ENCODE measurements at places on chromosomes 1 and 21.

- DNase-seq = no peak
Observed at GRCh38 chr1:31396633-31397351, 16.2 kb upstream of the SERINC2 start.

- no peak for DNase-seq
Observed at GRCh38 chr1:198734323-198735008, 95.6 kb downstream of the PTPRC start.

GRCh38 chr1:51715369-51715768, 98.5 kb downstream of the OSBPL9 start:
- DNase-seq = no peak

GRCh38 chr1:30263888-30264671, 459.3 kb downstream of the MATN1 start:
- no peak for DNase-seq

GRCh38 chr21:24590261-24590660, 1017.0 kb downstream of the MRPL39 start:
- DNase-seq = no peak

DNA sequence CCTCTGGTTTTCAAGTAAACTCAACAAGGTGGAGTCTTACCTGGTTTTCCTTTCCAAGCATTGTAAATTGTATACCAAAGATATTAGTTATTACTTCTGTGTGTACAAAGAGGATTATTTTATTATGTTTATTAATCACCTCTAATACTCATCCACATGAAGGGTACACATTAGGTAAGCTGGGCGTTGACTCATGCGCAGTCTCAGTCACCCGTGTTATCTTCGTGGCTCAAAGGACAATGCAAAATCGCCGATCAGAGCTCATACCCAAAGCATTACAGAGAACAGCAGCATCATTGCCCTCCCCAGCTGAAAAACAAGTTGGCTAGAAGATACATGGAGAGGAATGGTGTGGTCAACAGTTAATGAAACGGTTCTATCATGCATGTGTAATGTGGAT, 148.7 kb downstream of the NR5A2 start:
- DNase-seq = no peak

DNA sequence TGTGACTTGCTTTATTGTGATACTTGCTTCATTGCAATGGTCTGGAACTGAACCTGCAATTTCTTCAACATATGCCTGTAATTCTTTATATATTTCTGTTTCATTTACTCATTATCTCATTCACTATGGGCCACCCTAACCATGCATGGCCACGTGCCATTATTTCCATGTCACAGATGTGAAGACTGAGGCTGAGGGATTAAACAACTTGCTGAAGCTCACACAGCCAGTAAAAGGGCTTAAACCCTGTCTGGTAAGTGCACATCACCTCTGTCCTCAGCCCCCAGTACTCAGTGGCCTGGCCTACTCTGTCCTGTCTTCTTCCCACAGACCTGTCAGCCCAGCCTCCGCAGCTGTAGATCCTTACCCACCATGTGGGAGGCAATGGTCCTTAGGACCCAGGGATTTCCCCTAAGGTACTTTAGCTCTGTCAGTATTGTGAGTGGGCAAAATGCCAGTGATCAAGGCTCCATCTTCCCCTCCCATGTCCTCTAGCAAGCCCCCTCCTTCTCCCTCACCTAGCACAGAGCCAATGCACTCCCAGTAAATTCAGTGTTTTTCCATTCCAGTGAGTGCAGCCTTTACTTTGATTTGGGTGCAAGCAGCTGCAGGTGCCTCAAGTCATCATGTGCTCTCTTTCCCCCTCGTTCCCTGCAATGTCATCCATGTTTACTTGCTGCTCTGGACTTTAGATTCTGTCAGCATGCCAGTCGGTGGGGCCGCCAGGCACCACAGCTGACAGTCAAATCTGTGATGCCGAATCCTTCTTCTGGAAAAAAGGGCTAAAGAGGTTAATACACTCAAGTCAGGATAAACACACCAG, 228.2 kb upstream of the PROX1 start:
- DNase-seq = no peak

GRCh38 chr21:45969921-45970673, 11.5 kb upstream of the COL6A1 start:
- no peak for DNase-seq

DNA sequence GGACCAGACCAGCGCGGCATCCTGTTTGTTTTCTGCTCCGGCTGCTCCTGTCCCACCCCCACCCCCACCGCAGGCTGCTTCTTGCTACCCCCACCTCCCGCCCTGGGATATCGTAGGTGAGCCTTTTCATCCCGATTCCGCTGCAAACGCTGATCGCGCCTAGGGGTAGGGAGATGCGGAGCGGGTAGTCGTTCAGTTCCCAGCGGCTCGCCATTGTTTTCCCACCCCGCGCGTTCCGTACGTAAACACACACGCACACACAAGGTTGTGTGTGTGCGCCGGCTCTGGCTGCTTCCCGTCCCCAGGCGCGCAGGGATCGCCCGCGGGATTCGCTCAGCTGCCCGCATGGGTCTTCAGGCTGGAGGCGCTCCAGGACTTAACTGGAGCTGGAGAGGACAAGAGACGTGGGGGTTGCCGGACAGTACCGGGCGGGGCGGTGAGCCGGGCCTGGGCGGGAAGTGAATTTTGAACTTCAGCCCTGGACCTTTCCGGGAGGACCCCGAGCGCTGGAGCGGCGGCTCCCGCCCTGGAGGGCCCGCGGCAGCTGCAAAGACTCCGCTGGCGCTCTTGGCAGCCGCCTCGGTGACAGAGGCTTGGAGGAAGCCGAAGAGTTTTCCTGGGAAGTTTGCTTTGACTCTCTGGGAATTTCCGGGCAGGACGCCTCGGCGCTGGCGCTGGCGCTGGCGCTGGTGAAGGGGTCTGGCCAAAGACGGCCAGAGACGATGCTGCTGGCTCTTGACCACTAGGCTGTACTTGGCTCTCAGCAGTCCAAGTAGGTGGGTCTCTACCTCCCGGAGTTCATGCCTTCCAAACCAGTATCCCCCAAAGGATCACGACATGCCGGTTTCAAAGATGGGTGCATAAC, 1.6 kb downstream of the SOX13 start:
- DNase-seq = no peak

DNA sequence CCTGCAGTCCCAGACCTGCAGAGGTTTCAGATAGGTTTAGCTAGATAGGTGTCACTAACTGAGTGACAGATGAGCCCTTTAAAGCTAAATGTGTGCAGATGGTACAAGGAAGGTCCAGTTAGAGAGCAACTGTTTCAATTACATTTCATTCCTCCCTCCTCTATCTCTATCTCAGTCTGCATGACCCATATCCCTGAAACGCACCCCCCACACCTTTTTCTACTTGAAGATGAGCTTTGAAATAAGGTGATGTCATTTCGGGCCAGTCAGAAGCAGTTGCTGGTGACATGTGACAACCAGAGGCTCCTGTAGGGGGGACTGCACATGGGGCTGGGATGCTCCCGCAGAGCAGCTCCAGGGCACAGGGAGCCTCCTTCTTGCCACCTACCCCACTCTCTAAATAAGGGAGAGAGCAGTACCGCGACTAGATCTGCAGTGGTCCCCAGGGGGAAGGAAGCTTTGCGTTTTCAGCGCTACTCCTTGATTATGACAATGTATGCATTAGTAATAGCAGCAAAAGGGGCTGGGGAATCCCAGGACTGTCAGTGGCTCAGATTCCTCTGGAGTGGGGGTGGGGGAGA, 4.3 kb downstream of the ATP8B2 start:
- DNase-seq = peak; percentile 51

- no peak for DNase-seq
Observed at GRCh38 chr1:41502912-41503311, 18.4 kb upstream of the EDN2 start.

- no peak for DNase-seq
Observed at GRCh38 chr1:87684713-87685205, 356.1 kb downstream of the LMO4 start.

DNA sequence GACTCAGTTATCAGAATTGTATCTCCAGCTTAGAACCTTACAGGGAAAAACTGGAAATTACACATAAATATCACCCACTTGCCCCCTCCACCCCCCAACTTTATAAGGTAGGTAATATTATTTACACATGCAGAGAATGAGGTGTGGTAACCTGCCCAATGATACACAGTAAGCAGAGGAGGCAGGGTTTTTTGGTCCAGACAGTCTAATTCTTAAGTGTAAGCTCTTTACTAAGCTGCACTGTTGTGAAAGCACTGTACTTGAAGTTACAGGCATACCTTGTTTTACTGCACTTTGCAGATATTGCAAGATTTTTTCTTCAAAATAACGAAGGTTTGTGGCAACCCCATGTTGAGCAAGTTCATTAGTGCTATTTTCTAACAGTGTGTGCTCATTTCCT, 24.8 kb upstream of the MYOCOS start:
- DNase-seq = no peak

- DNase-seq = no peak
Observed at GRCh38 chr21:43027846-43028731, 47.5 kb downstream of the CBS start.

DNA sequence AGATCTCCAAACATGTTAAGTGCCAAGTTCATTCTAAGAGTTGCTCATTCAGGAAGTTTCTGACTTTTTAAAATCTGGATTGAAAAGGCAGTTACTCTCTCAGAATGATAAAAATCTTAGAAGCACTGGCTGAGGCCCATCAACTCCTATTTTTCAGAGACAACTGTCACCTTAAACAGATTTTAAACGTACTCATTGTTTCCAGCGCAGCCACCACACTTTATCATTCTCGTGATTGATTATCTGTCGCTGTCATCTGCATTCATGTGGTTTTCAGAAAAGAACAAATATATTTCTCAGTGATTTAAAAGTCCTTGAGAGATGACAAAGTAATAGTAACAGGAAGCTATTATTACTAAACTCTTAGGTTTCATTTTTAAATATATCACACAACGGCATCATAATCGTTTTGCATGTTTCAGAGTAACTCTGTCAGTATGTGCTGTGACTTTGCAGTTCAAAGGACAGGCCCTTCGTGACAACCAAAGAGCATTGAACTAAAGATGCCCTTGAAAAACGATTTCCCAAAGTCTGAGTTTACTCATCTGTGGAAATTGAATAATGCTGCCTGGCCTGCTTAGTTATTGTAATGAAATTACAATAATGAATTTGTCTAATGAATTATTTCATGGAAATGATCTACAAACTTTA, 14.9 kb upstream of the KCNK1 start:
- DNase-seq = peak; percentile 52

DNA sequence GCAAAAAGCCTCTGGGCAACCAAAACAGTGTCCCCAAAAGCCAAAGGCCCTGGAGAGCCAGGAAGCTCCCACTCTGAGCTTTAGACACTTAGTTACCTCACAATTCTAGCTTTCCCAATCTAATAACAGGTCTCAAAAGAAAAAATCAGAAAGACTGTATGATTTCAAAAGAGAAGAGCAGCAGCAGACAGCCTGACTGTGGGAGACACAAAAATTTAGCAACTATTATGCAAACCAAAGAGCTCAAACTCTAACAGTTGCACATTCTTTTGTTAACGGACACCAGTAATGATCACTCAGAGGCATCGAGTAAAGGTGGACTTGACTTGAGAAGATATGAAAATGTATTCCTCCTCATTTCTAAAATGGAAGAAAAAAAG, 160.1 kb downstream of the SLC45A1 start:
- no peak for DNase-seq

GRCh38 chr1:187977298-187977697, 1148.5 kb downstream of the PLA2G4A start:
- no peak for DNase-seq

GRCh38 chr21:31928656-31929055, 55.8 kb downstream of the HUNK start:
- DNase-seq = no peak

- DNase-seq = no peak
Observed at GRCh38 chr1:17372955-17373354, 959 bp downstream of the PADI6 start.

DNA sequence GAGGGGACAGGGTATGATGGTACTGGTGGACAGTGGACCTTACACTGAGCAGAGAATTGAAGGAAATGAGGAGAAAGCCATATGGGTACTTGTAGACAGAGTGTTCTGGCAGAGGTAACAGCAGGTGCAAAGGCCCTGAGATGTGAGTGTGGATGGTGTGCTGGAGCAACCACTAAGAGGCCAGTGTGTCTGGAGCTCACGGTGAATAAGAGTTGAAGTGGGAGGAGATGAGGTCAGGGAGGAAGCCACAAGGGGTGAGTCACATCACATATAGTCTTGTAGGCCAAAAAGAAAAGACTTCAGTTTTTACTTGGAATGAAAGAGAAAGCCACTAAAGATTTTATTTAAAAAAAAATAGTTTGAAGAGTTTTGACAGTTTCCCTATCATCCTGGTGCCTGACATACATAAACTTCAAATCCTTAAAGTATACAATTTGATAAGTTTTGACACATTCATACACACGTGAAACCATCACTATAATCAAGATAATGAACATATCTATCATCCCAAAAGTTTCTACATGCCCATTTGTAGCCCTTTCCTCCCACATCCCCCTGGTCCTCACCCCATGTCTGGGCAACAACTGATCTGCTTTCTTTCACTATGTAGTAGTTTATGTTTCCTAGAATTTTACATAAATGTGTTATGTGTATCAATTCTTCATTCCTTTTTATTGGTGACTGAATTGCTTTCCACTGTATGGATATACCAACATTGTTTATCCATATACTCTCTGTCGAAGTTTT, 148.4 kb downstream of the GPATCH2 start:
- peak; percentile 72 for DNase-seq

DNA sequence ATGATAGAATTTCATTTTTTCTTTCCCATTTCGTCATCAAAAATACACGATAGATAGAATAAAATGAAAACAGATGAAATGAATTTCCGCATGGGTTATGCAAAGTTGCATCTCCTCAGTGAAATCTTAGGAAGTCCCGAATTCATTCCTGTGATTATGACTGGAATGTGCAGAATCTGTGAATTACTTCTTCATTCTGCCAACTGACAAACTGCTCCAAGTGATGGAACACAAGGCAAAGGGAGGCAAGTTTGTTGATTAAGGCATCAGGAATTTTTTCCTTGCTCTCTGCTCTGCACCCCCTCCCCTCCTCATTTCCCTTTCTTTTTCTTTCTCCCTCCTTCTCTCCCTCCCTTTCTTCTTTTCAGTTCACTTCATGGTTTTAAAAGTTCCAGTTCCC, 37.0 kb upstream of the ADGRL4 start:
- no peak for DNase-seq

GRCh38 chr1:22255341-22256212, 112.7 kb upstream of the WNT4 start:
- DNase-seq = no peak

GRCh38 chr1:180230416-180230790, 339 bp downstream of the LHX4 start:
- DNase-seq = peak; percentile 43

- no peak for DNase-seq
Observed at GRCh38 chr1:52814465-52814864, 28.1 kb upstream of the ZYG11A start.

GRCh38 chr1:233245191-233245765, 50.2 kb downstream of the PCNX2 start:
- DNase-seq = no peak

Measured in stimulated activated CD8-positive, alpha-beta memory T cell treated with anti-CD3 and anti-CD28 coated beads, Interleukin-4, amount 100 ng/mL, for 48 hours (primary cell).